ENCODE measurements at places on chromosomes 11 and 22.

DNA sequence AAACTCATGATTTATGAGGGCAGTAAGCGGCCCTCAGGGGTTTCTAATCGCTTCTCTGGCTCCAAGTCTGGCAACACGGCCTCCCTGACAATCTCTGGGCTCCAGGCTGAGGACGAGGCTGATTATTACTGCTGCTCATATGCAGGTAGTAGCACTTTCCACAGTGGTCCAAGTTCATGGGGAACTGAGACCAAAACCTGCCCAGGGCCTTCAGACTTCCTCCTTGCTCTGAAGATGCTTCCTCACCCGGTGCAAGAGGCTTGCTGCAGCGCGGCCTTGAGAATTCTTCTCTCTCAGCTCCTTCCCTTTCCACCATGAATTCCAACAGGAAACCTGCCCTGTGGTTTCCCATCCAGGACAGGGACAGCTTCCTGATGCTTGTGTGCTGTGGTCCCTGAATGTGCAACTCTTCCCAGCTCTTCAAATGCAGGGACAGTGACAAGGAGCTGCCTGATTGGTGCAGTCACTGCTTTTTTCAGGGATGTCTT is 53.9 kb downstream of the GGTLC2 start:
- DNase-seq, result peak; percentile 36

DNA sequence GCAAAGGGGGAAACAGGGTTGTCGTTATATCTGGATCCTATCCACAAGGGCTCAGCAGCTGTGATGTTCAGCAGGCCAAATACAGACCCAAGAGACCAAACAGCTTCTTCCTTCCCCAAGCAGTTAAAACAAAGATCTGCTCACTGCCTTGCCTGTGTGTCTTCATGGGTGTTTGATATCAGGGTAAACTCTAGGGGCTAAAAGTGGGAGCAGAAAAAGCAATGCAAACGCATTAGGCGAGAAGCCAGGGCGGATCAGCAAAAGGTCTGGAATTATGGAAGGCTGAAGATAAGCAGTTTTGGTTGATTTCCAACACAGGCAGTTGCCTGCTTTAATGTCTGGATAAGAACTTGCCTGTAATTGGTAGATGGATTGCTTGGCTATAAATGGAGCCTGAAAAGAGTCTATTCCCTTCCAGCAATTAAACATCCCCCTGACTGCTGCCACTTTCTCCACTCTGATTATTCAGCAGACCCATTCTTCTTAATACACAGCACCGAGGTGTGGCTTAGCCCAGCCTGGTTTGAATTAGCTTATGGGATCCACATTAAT is 126.3 kb downstream of the COMMD9 start:
- DNase-seq, result no peak

DNA sequence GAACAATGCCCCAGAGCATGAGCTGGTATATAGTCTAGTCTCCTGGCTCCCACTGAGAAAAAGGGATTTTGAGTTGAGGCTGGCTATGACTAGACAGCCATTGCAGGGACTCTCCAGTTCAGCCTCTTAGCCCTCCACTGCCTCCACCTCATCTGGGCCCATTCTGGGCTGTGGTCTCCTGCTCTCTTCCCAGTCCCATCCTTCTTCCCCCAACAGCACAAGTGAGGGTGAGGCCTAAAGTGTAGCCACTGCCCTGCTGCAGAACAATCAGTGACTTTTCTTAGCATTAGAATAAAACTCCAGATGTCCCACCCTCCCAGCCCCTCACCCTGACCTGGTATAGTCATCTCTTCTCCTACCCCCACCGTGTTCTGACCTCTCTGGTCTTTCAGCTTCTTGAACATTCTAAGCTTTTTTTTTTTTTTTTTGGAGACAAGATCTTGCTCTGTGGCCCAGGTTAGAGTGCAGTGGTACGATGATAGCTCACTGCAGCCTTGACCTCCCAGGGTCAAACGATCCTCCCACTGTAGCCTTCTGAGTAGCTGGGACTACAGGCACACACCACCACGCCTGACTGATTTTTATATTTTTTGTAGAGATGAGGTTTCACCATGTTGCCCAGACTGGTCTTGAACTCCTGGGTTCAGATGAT is 4.3 kb downstream of the MED15 start:
- DNase-seq, result no peak

GRCh38 chr11:58047818-58048217 is 17.1 kb downstream of the OR6Q1 start:
- DNase-seq, result no peak

DNA sequence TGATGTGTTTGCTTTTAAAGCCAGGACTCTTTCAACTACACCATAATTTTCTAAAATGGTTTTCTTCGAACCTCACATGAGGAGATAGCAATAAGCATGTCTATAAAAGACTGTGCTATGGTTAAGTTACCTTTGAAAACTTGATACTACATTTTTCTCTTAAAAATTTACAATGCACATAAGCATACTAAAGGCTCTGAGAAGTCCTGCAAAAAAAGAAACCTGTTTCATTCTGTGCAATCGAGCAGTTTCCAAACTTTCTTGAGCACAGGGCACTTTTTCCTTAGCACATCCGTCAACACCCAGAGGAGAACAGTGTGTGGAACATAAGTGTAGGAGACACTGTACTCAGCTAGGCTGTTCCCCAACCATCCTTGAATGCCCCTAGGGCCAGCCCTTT is 144.1 kb upstream of the ARHGAP20 start:
- no peak for DNase-seq

- no peak for DNase-seq
These were observed 33.3 kb downstream of the TEAD1 start for GRCh38 chr11:12707500-12707880.

DNA sequence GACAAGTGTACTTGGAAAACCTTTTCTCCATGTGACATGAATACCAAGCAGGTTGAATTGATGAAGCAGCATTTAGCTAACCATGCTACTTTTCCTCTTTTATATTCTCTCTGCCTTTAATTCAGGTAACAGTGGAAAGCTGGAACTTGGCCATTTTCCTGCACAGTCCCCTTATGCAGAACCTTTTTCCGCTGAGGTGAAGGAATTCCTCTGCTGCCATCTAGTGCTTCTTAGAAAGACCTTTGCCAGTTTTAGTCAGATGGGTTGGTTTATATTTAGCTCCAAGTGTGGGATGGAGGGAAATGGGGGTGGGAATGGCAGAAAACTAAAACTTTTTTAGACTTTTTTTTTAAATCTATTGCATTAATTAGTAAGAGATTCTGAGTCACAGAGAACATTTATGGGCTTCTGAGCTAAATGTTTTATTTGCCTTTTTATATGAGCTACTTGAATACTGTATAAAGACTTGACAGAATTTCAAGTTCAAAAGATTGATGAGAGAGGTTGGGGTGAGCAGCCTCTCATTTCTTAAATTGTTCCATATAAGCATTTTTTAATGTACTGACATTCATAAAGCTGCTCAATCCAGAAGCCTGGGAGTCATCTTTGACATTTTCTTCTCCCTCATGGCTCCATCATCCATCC is 153.9 kb upstream of the ZC3H12C start:
- no peak for DNase-seq

DNA sequence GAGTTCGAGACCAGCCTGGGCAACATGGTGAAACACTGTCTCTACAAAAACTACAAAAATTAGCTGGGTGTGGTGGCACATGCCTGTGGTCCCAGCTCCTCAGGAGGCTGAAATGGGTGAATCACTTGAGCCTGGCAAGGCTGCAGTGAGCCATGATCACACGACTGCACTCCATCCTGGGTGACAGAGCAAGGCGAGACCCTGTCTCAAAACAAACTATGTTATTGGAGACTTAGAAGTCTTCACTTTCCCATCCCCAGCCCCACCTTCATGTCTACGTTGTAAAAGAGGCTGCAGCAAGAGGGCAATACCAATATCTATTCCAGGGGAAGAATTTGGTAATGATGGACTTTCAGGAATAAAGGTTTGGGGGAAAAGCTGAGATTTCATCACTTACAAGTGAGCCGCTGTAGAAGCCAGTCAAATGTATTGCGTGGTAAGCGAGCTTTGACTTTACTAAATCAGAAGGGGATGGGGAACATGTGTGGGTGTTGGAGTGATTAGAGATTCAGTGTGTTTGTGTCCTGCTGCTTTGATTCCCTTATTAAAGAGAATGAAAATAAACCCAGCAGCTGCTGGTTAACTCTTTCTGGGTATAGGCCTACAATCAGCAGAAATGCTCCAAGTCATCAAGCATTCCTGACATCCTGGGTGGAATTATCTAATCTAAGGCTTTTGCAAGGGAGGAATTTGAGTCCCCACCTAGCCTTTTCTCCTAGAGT is 53.7 kb downstream of the UBASH3B start:
- DNase-seq, result no peak

DNA sequence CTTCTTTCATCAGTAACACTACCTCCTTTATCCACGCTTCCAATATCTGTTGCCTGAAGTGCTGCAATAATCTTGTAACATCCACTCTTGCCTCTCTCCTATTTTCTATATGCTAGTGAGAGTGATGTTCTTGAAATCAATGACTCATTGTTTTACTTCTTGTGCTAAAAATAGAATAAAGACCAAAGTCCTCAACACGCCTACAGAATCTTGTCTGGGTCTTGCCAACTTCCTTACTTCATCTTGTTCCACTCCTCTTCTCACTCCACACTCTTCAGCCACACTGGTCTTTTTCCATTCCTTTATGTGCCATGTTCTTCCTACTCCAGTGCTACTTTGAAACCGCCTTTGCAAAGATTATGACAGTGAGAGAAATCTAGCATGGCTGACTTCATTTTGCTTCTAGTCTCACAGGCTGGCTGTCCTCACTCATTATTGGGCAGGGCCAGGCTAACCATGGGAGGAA is 136.4 kb downstream of the CCDC81 start:
- no peak for DNase-seq

DNA sequence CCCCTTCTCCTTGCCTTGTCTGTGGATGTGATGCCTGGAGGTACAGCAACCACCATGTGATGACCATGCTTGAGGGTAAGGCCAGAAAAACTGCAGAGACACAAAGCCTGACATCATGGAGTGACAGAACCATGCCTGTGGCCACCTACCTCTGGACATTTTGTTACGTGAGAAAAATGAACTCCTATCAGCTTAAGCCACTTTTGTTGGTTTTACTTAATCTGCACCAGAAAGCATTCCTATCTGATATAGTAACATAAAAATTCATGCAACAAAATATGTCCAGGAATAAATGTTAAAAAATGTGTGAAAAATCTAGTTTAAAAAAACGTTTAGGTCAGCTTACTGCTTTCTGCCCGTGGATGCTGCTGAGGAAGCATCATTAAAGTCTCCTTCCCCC is 42.6 kb upstream of the P4HA3 start:
- DNase-seq, result no peak

DNA sequence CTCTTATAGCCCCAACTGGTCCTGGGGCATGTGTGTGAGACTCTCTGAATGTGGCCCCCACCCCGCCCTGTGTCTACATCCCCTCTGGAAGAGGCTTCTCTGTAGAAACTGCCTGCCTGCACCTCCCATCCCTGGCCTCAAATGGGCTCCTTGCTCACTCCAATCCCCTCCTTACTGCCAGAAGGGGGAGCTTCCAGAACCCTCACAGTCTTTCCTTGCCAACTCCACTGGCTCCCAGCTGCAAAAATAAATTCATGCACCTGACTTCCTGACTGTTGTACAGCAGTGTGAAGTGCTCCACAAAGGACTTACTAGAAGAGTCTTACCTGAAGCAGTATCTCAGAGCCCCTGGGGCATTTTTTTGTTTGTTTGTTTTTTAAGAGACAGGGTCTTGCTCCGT is 15.2 kb upstream of the SERPIND1 start:
- no peak for DNase-seq

DNA sequence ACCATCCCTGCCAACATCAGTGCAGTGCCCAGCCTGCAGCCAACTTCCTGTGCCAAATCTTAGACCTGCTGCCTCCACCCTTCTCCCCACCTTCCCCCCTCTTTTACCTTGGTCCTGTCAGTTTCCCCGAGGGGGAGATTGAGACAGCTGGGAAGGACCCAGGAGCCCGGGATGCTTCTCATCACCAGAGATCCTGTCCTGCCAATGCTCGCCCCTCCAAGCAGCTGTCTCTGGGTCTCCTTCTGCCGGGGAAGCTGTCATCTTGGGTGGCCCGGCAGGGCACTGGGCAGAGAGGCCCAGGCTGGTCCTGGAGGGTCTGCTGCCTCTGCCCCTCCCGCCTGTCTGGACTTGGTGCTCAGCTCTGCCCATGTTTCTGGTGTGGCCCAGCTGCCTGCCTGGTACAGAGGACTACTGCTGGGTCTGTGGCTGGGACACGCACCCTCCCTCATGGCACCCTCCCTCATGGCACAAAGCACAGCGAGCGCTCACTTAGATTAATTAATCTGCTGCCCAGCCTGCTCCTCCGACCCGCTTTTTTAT is 60.4 kb upstream of the THY1 start:
- DNase-seq, result no peak

GRCh38 chr11:2886191-2886894 is 768 bp upstream of the CDKN1C start:
- DNase-seq, result no peak

- DNase-seq, result peak; percentile 96
These were observed at the start of gene CDKN1C for GRCh38 chr11:2885678-2886081. TSS of gene CDKN1C (minus strand) at chr11:2885775. CDS start at chr11:2885456, 319 bp downstream.

DNA sequence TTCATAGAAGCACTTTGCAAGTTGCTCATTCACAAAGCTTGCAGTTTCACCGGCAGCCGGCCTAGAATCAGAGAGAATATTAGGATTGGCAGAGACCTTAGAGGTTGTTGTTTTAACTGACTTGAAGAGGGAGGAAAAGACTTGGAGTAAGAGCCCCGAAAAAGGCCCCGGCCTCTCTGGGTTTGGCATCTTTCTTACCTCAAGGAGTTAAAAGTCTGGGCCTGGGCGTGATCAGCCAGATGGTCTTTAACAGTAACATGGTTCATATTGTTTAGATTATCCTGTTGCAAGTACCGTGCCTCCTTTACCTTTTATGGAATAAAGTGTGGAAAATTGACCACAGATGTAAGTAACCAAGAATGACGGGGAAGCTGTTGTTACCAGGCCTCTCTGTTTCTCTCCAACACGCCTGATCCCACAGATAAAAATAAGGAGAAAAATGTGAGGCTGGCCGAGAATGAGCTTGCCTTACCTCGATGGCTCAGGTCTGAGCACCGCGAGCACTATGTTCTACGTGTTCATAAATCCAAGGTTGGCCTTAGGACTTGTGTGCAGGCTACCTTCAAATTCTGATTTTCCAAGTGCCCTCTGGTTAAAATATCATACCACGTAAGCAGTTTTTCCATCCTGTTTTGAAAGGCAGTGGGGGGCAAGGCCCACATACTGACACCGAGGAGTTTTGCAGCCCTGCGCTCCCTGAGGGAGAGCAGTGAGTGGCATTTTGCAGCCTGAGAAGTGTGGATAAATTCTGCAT is 56.4 kb downstream of the PARVA start:
- DNase-seq, result no peak

- no peak for DNase-seq
These were observed 24.2 kb upstream of the MUC5B start for GRCh38 chr11:1198561-1199240.

DNA sequence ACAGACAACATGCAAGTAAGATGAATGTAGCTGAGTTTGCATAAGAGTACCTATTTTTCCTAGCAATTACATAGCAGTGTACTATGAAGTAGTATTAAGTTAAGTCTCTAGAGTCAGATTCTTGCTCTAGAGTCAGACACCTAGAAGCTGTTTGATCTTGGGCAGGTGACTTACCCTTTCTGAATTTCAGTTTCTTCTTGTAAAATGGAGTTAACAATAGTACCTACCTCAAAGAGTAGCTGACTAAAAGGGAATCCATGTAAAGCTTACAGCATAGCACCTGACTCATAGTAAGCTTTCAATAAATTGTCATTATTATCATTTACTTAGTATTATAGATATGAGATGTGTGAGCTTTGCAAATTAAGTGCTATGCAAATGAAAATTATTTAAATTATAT is 47.8 kb upstream of the PTPRJ start:
- no peak for DNase-seq
